Neural crest cell (in vitro differentiated cells): ENCODE measurements at places on chromosomes 2 and 18.

DNA sequence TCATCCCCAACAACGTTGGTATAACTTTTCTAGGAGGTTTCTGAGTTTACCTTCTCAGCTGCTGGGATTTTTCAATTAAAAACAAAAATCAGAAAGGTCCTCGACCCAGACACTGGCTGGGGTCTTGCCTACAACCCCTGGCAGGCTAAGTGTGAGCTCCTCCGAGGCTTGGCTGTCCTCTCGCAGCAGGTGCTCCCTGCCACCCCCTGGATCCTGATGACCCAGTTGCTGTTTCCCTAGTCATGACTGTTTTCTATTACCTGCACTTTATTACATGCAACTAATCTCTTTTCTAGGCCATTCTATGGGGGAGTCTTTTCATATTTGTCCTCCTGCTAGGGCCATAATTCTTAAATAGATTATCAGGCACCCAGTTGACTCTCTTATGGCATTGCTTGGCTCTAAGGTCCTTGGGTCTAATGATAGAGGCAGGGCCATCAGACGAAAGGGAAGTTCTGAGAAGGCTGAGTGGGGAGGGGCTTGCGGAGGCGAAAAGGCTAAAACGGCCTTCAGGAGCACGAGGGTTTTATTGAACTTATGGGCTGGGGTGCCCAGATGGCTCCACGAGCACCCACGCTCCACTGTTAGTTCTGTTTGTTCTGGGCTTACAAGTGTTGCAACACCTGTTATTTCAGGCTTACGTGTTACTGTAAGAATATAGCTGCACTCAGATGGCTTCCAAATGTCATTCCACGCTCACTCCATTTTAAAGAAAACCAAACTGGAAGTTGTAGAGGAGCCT lies 166.0 kb downstream of the NCK2 start:
- no peak for DNase-seq

GRCh38 chr2:96952976-96953610 lies 33.3 kb downstream of the FAM178B start:
- DNase-seq = no peak

- DNase-seq = no peak
Observed at GRCh38 chr2:174716785-174717184, 47.5 kb downstream of the CHRNA1 start.

DNA sequence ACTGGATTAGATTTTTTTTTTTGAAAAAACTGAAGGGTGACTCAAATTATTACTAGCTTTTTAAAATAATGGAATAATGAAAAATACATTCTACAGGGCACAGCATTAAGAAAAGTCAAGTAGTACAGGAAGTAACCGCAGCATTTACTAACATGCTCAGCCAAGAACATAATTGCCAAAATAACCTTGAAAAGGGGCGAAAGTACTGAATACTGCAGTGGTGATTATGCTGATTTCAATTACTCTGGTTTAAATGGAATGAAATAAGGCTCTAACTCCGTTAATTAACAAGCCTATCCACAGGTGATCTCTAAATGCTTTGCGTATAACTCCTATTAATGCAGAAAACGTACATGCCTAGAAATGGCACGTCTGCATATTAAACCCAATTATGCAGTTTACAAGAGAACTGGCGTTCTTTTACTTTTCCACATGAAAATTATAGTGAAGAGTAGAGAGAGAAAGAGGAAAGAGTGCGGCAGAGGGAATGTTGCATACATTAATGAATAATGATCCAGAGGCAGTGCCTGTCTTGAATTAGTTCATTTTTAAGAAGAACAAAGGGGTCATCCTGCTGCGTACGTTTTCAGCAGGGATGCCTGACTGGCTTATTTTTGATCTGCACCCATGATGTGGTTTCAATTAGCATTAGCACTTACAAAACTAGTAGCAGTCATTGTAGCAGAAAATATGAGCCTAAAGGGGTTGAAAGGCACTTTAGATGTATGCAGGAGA lies 612.4 kb downstream of the NYAP2 start:
- DNase-seq = no peak

GRCh38 chr2:44866152-44866551 lies 75.3 kb upstream of the SIX3 start:
- DNase-seq = no peak

DNA sequence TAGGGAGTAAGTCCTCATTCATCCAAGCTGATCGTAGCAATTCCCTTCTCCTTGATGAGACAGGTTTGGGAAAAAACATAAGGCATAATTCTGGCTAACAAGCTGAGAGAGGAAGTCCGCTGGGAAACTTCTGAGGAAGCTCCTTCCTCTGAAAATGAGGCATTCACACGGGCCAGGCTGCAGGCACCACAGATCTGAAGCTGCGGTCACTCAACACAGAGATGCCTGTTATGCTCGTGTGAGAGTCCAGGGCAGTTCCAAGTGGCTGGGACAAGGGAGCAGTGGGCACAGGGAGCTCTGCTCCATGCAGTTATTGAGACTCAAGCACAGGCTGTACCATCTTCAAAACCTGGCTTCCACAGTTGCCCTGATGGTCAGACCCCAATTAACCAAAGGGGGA lies 200.9 kb upstream of the ID2 start:
- DNase-seq = no peak

DNA sequence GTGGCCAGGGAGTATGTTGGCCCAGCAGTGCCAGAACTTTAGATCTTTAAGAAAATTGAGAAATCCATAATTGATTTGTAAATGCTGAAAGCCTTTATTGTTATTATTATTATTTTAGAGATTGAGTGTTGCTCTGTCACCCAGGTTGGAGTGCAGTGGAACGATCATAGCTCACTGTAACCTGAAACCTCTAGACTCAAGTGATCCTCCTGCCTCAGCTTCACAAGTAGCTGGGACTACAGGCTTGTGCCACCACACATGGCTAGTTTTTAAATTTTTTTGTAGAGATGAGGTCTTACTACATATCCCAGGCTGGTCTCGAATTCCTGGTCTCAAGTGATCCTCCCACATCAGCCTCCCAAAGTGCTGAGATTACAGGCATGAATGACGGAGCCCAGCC lies 143.2 kb upstream of the CCDC68 start:
- DNase-seq = no peak

DNA sequence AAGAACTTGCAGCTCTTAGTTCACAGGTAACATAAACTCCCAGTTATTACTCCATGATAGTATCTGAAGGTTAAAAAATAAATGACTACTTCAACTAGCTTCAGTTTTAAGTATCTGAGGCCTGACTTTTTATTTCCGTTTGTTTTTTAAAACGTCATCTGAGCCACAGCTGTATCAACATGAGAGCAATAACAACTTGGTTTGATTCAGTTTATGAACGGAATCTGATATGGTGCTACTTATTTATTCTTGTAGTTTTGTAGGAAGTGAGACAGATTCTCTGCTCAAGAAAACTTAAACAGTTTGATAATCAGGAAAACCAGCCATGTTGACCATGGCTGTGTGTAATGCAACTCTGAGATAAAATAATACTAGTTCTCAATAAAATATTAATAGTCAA lies 34.9 kb downstream of the NAB1 start:
- no peak for DNase-seq

- peak; percentile 49 for DNase-seq
Observed at GRCh38 chr18:76518123-76518859, 23.2 kb upstream of the ZNF516 start.
